ENCODE measurements at places on chromosomes 3 and 15.
A peak's percentile ranks its signal among the peaks of the same experiment; 100 is the strongest.

GRCh38 chr3:139120086-139121056 is 75.7 kb upstream of the PRR23C start:
- peaks cover 9% of the 10 kb centered on the region for H3K4me1 ChIP-seq
- no peaks in the 10 kb centered on the region for H3K27me3 ChIP-seq
- H3K36me3 ChIP-seq, result no peaks in the 10 kb centered on the region
- H3K27ac ChIP-seq, result no peak overlapping the region
- no peak overlapping the region for H3K4me3 ChIP-seq
- peak; percentile 22 for DNase-seq

DNA sequence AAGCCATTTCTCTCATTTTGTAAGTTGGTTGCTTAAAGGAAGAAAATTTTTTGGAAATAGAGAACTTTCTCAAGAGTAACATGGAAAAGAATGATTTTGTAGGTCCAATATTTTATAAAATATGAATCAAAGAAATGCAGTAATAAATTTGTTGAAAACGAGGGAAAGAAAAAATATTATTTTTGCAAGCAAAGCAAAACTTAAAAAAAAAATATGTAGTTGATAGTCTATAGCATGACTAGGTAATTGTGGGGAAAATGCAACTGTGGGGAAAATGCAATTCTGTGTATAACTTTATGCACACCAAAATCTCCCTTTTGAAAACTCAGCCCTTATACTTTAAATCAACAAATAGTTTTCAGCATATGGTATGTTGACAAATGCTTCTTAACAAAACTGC is 604.0 kb upstream of the AGTR1 start:
- no peak overlapping the region for H3K27ac ChIP-seq
- H3K36me3 ChIP-seq, result no peaks in the 10 kb centered on the region
- H3K4me3 ChIP-seq, result no peak overlapping the region
- no peaks in the 10 kb centered on the region for H3K4me1 ChIP-seq

DNA sequence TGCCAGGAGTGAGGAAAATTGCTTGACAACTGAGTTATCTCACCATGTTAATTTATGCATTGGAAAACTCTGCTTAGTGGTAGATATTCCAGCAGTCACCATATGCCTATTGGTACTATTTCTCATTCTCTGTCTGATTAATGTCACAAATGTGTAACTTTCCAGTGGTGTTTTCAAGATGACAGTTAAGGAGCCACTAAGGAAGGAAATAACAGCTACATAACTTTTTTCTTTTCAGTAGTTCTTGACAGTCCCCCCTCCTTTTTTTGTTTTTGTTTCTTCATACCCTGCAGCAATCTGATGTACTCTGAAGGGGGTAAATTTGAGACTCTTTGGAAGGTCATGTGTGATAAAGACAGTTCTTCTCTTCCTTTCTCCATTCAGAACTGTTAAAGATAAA is 13.1 kb downstream of the RASA2 start:
- H3K4me3 ChIP-seq, result peak overlapping the region; percentile 67
- H3K27me3 ChIP-seq, result no peaks in the 10 kb centered on the region
- H3K4me1 ChIP-seq, result peaks cover 56% of the 10 kb centered on the region
- peak overlapping the region; percentile 94 for H3K27ac ChIP-seq
- H3K36me3 ChIP-seq, result peaks cover 51% of the 10 kb centered on the region

GRCh38 chr15:86041399-86041798 is 38.3 kb upstream of the AGBL1 start:
- H3K27ac ChIP-seq, result no peak overlapping the region
- H3K4me3 ChIP-seq, result no peak overlapping the region
- H3K27me3 ChIP-seq, result peaks cover 5% of the 10 kb centered on the region

- peak overlapping the region; percentile 97 for H3K27ac ChIP-seq
- H3K4me1 ChIP-seq, result peaks cover 37% of the 10 kb centered on the region
- H3K36me3 ChIP-seq, result peaks cover 14% of the 10 kb centered on the region
- no peak for DNase-seq
- H3K4me3 ChIP-seq, result peak overlapping the region; percentile 98
These were observed 29.7 kb downstream of the EFCAB12 start for GRCh38 chr3:129398803-129399144.

DNA sequence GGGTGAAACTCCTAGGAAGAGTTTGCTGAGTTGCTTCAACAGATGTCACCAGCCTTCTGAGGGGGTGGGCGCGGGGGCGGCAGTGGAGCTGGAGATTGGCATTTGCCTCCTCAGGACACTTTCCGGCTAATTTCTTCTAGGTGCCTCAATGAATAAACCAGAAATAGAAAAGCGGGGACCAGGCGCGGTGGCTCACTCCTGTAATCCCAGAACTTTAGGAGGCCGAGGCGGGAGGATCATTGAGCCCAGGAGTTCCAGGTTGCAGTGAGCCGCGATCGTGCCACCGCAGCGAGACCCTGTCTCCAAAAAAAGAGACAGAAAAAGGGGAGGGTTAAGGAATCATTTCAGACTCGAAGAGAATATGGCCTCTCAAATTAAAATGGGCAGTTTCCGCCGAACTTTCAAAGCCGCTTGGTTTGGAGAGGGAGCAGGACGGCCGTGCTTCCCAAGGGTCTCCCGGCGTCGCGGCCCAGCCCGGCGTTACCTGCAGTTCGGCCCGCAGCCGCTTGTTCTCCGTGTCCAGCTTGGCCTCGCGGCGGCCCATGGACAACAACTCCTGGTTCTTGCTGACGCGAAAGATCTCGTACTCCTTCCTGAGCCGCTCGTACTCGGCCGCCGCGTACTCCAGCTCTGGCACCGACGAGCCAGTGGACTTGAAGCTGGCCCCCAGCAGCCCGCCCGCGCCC is 587 bp downstream of the NPHP3 start:
- peaks cover 14% of the 10 kb centered on the region for H3K36me3 ChIP-seq
- H3K27ac ChIP-seq, result peak overlapping the region; percentile 85
- no peaks in the 10 kb centered on the region for H3K27me3 ChIP-seq
- no peak for DNase-seq
- peaks cover 33% of the 10 kb centered on the region for H3K4me1 ChIP-seq
- H3K4me3 ChIP-seq, result peak overlapping the region; percentile 86

DNA sequence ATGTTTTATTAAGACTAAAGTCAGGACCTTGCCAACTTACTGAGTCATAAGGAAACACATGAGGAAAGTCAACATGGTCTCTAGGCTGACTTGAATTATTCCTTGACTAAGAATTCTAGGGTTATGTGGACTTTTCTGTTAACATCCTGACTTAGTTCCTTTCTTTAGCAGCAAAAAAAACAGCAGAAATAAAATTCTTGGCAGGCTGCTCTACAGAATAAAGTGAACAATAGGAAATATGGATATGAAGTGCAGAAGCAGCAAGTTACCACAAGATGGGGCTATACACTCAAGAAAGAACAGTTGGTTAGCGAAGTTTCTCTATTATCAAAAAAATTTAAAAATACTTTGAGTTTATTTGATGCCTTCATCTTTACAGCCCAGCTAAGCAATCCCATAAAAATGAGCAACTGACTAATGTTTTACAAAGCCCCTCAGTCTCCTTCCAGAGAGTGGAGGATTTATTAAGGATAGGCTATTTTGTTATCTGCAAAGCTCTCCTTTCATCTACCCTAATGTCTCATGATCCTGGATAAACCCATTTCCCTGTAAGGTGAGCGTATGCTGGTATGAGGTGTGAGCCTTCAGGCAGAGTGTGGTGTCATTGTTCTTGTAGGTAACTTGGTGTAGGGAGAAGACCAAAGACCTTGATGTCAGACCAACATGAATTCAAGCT is 23.1 kb upstream of the MCCC1 start:
- H3K27me3 ChIP-seq, result peaks cover 5% of the 10 kb centered on the region
- H3K27ac ChIP-seq, result no peak overlapping the region
- peaks cover 3% of the 10 kb centered on the region for H3K36me3 ChIP-seq

DNA sequence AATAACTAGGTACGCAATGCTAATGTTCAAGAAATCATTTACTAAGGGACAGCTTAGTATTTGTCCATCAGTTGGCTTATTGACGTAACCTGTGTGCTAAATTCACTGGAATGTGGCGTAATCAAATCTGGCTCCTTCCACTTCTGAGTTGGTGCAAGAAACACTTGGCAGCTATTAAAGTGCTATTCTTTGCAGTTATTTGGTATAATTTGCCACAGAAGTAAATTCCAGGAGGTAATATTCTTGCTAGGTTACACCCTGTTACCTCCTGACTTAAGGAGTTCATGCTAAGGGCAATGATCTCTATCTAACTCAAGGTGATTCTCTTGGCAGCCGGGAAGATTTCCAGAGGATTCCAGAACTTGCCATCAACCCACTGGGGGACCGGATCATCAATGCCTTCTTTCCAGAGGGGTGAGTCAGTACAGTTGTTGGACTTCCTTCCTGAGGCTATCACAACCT is 25.5 kb downstream of the CHP1 start:
- no peak overlapping the region for H3K4me3 ChIP-seq
- no peak overlapping the region for H3K27ac ChIP-seq
- no peak for DNase-seq
- H3K27me3 ChIP-seq, result no peaks in the 10 kb centered on the region

DNA sequence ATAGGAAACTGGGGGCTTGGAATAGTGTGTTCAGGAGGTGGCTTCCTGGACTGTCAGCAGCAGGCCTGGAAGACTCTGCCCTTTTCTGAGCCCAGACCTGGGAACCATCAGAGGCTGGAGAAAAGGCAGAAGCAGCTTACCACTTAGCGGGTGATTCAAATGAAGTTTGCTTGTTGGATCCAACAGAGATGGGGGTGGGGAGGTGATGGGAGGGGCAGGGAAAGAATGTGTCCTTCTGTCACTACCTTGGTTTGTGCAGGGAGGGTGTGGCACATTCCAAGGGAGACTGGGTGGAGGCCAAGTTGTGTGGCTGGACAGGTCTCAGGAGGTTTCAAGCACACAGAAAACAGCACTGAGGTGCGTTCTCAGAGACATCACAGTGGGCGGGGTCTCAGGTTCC is 58.8 kb downstream of the TRAK1 start:
- H3K27me3 ChIP-seq, result no peaks in the 10 kb centered on the region
- peaks cover 18% of the 10 kb centered on the region for H3K4me1 ChIP-seq
- DNase-seq, result no peak
- H3K27ac ChIP-seq, result no peak overlapping the region
- no peak overlapping the region for H3K4me3 ChIP-seq
- H3K36me3 ChIP-seq, result peaks cover 2% of the 10 kb centered on the region

- no peaks in the 10 kb centered on the region for H3K4me1 ChIP-seq
- H3K27me3 ChIP-seq, result no peaks in the 10 kb centered on the region
These were observed 657.0 kb downstream of the TUSC7 start for GRCh38 chr3:117366574-117366973.

DNA sequence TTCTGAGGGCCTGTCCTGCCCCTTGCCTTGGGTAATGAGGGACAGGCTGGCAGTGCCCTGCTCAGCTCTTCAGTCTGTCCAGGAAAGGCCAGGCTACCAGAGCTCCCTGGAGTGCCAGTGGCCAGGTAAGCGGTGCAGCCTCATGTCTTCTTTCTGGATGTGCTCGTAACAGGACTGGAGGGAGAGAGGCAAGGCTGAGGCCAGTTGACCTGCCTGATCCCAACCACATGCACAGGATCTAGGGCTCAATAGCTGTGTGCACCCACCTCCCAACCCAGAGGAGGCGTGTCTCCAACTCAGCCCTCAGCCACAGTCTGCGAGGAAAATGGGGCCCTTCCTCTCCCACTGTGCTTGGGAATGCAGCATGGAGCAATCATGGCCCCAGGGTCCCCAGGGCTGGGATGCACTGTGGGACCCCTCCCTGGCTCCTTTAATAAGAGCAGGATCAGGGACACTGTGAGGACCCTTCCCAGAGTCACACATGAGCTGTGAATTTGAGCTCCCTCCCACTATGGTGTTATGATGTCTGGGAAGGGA is 22.5 kb downstream of the ALS2CL start:
- no peaks in the 10 kb centered on the region for H3K4me1 ChIP-seq
- H3K27ac ChIP-seq, result no peak overlapping the region
- H3K4me3 ChIP-seq, result no peak overlapping the region
- DNase-seq, result no peak

DNA sequence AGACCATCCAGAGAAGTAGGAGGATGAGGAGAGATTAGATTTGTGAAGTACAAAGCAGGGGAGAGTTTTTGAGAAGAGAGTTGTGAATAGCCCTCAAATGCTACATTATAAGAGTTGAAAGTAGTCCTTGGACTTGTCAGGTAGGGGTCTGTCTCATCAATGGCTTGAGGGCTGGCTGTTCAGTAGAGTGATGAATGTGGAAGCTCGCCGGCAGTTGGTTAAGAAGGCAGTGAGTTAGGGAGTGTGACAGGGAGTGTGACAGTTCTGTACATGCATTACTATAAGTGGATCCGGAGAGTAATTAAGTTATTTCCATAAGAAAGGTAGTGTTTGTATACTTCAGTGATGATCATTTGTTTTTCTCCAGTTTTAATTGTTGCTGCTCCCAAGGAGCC is 32.5 kb downstream of the SLMAP start:
- no peaks in the 10 kb centered on the region for H3K27me3 ChIP-seq
- DNase-seq, result no peak
- no peak overlapping the region for H3K4me3 ChIP-seq
- H3K27ac ChIP-seq, result no peak overlapping the region
- peaks cover 3% of the 10 kb centered on the region for H3K36me3 ChIP-seq

- H3K4me1 ChIP-seq, result no peaks in the 10 kb centered on the region
- no peaks in the 10 kb centered on the region for H3K36me3 ChIP-seq
- no peak overlapping the region for H3K4me3 ChIP-seq
- DNase-seq, result no peak
- peaks cover 5% of the 10 kb centered on the region for H3K27me3 ChIP-seq
These were observed 127.7 kb downstream of the LRRK1 start for GRCh38 chr15:101046826-101047225.

DNA sequence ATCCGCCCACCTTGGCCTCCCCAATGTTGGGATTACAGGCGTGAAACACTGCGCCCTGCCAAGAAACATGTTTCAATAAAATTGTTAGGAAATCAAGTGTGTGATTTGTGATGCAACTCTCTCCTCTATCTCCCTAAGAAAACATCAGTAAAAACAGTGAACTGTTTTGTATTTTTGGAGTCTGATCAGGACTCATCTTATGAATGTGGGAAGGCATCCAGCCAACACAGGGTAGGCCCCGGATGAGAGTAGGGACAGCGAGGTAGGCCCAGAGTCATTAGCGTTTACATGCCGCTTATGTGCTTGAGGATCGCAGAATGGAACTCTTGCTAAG is 884 bp upstream of the GLYCTK start:
- peaks cover 61% of the 10 kb centered on the region for H3K4me1 ChIP-seq
- H3K4me3 ChIP-seq, result peak overlapping the region; percentile 96
- H3K27me3 ChIP-seq, result no peaks in the 10 kb centered on the region
- DNase-seq, result no peak
- peak overlapping the region; percentile 100 for H3K27ac ChIP-seq

DNA sequence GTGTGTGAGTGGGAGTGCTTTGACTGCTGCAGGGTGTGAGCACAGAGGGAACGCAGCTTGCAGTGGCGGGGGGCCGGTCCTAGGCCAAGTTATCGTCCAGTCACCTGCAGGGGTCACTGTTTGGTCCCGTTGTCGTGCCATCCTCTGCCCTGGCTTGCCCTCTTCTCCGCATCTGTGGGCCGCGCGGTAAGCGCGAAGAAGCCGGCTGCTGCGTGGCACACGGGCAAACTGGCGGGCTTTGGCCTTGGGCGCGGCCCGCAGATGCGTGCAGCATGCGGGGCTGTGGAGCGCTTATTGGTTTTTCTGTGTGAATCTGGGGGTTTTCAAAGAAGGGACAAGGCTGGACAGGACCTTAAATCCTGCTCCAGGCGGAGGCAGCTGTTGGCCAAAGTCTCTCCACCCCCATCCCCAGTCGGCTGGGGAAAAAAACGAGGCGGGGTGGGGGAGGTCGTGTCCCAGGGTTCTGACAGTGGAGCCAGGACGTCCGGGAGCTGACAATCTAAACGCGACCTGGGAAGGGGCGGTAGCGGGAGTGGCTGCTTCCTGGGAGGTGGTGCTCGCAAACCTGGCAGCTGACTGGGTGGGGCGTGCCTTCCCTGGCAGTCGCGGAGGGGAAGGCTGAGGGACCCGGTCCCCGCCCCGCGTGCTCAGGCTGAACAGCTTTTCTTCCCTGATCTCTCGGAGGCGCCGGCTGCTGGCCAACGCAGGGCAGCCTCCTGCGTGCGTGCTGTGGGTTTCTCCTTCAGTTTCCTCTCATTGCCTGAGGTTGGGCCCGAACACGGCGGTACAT is 39.7 kb upstream of the VEPH1 start:
- peaks cover 33% of the 10 kb centered on the region for H3K27me3 ChIP-seq
- H3K4me1 ChIP-seq, result no peaks in the 10 kb centered on the region
- no peaks in the 10 kb centered on the region for H3K36me3 ChIP-seq
- H3K4me3 ChIP-seq, result no peak overlapping the region
